ENCODE measurements at places on chromosomes 3 and 15. TPM values are rescaled to one million over a fixed set of nuclear protein-coding genes. Genes with fewer than 3 reads are reported as not detected.

SFMBT1 gene
- total RNA-seq: 1.8 TPM

ABCC5 gene
- total RNA-seq: 15.2 TPM

- no peak for DNase-seq
These were observed 36.7 kb upstream of the BLM start for GRCh38 chr15:90680371-90680935.

CACNA2D3 gene
- total RNA-seq: 0.14 TPM

CASR gene
- not detected for total RNA-seq

DNA sequence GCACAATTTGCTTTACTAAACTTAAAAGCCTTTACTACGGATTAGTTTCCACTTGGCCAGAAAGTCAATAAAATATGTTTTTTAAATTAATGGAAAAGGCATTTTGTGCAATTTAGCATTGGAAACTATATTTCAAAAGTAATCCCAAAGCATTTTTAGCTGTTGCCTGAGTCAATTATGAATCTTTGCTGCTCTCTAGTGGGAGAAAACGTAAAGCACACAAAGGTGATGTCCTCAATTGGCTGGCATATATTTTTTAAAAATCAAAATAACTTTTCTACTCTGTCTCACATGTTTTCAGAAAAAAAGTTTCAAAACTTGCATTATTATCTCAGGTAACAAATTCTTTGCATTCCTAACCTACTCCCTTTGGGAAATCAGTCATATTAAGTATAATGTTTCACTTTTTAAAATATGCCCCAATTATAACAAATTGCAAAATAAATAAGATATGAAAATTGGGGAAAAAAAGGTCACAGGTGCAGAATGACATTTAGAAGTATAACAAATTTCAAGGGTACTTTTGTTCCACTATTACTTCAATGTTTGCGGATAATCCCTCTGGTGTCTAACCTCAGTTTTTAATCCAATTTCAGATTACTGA, 47.2 kb upstream of the TEX55 start:
- DNase-seq: no peak

ERICH6 gene
- total RNA-seq: not detected

DNA sequence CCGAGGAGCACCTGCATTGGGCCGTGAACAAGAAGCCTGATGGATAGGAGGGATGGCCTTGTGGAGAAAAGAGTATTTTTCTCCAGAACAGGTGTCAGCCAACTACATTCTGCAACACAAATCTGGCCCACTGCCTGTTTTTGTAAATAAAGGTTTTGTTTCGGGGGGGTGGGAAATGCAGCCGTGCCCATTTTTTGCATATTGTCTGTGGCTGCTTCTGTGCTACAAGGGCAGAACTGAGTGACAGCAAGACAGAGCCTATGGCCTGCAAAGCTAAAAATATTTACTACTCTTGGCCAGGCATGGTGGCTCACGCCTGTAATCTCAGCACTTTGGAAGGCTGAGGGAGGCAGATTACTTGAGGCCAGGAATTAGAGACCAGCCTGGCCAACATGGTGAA, 95.9 kb upstream of the AKAP13 start:
- no peak for DNase-seq

RASL12 gene
- total RNA-seq: not detected

DNA sequence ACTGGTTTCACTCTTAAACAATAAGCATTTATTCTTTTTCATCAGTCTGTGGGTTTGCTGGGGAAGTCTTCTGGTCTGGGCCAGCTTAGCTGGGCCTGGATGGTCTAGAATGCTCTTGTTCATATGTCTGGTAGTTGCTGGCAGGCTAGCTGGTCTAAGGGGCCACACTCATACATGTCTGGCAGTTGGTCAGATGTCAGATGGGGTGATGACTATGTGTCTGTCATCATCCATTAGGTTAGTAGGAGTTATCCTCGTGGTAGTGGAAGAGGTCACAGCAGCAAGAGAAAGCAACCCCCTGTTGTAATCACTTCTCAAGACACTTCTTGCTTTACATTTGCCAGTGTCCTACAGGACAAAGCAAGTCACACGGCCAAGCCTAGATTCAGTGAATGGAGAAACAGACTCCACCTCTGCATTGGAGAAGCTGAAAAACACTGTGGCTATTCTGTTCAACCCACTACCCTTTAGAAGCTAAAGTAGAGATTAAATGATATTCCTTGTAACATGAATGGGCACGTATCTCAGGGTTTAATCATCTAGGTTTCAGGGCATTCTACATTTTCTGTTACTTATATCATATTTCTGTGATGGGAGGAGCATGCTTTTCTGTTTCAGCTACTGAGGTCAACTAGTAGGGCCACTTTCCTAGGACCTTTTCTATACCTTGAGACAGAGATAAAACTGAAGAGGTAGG, 5.5 kb upstream of the ARID3B start:
- DNase-seq: no peak

- no peak for DNase-seq
These were observed 291.3 kb upstream of the ZPLD1 start for GRCh38 chr3:102143536-102143935.

CAPN3 gene
- total RNA-seq: 0.43 TPM

DNAH12 gene
- not detected for total RNA-seq

GRCh38 chr15:64017591-64018163, 28.6 kb downstream of the DAPK2 start:
- no peak for DNase-seq

- DNase-seq: no peak
These were observed 128.2 kb downstream of the SUCLG2 start for GRCh38 chr3:67526246-67526645.

DNA sequence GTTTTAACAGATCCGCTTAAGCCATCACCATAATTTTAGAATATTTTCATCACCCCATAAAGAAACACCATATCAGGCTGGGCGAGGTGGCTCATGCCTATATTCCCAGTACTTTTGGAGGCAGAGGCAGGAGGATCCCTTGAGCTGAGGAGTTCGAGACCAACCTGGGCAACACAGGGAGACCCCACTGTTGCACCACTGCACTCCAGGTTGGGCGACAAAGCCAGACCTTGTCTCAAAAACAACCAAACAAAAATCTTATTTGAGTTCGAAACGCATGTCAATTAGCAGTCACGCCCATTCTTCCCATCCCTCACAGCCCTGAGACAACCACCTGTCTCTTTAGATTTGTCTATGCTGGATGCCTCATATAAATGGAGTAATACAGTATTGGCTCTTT, 119.9 kb downstream of the KLF13 start:
- no peak for DNase-seq

- no peak for DNase-seq
These were observed 50.6 kb downstream of the SUMF1 start for GRCh38 chr3:4416427-4416945.

DNA sequence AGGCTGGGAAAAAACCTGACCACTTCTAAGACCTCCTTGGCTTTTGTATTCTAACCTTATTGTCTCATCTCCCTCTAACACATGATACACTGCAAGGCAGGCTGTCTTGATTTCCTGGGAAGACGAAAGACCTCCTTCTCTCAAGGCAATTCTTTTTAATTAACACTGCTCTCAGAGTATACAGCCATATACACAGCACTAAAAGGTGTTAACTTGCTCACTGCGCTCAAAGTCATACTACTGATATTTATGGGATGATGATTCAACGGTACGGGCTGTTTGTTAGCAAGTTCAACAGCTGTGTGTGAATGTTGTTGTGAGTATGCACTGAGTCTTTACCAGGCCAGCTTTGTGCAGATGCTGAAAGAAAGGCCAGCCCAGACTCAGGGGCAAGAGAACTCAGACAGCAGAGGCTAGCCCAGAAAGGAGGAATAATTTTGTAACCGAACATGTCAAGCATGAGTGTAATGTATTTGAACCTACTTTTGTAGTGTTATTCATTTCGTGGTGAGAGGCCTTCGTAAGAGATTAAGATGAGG, 229.9 kb downstream of the IL5RA start:
- DNase-seq: no peak

- DNase-seq: no peak
These were observed 341.0 kb upstream of the UBE2E2 start for GRCh38 chr3:22862111-22862510.

DNA sequence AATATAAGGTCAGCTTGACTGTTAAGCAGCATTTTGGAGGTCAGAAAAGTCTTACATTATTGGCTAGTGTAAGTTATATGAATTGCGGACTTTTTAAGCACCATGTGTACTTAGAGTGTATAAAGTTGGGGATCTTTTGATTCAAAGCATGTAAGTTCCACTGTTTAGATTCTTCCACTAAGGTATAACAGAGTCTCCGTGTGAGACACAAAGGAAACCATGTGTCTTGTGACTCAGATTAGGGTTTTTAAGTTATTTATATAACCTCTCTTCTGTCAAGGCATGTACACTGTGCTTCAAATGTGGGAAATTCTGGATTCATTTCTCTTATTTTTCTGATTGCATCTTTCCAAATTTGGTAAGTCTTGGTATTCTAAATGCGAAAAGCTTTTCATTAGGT, 143.5 kb upstream of the SOX2 start:
- no peak for DNase-seq

FSIP1 gene
- 1.2 TPM for total RNA-seq

EID1 gene
- total RNA-seq: 202 TPM

SLCO2A1 gene
- total RNA-seq: 0.75 TPM

CHRM5 gene
- total RNA-seq: not detected

FANCD2OS gene
- total RNA-seq: not detected

DNA sequence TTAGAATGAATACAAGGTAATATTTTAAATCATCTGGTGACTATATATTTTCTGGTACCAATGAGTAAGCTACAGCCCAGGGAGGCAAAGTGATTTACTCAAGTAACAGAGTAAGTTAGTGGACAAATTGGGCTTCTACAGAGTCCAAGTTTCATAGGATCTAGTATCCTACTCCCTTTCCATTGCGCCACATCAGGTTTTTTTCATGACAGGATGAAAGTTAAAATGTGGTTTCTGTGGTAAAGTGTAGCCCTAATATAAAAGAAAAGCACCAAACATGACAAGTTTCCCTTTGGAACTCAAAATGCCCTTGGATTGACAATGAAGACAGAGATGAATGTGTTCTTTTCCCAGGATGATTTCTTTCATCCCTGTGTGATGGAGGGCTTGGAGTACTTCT, 350.8 kb upstream of the ZNF385D start:
- no peak for DNase-seq

GMNC gene
- total RNA-seq: 0.14 TPM

GRCh38 chr3:170716172-170716805, 130.4 kb upstream of the SLC7A14 start:
- no peak for DNase-seq

MCTP2 gene
- 7.5 TPM for total RNA-seq

DNA sequence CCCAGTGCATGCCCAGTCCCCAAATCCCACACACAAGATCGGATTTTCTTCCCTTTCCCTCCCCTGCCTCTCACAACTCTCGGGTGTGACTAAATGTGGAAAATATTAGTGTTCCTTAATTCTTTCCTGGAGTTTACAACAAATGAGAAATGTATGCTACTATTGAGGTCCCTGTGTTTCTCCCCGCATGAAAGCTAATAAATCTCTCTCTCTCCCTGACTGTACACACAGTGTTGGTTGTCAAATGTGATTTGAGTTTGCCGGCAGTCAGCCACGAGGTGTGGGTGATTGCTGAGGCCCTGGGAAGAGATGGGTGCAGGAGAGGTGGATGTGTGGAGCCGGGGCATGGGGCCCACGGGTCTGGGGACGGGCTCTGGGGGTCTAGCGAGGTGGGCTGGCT, 161.4 kb upstream of the IQSEC1 start:
- DNase-seq: no peak

DNA sequence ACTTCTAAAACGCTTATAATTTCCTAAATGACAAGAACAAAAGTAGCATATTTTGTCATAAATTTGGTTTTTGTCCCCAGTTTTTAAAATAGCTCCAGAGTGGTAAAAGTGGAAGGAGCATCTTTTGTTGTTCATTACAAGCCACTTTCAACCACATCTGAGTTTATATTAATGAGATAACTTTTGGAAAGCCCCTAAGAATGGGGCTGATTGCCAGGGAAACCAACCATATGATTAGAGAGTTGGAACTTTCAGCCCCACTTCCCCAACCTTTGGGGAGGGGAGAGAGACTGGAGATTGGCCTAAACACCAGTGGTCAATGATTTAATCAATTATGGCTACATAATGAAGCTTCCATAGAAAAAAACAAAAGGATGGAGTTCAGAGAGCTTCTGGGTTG, 57.4 kb downstream of the CPA3 start:
- DNase-seq: no peak

- DNase-seq: no peak
These were observed 44.6 kb upstream of the SMAD6 start for GRCh38 chr15:66657185-66658020.

GRCh38 chr3:58604031-58604430, 26.8 kb upstream of the FAM107A start:
- no peak for DNase-seq

YEATS2 gene
- total RNA-seq: 31.4 TPM

DNA sequence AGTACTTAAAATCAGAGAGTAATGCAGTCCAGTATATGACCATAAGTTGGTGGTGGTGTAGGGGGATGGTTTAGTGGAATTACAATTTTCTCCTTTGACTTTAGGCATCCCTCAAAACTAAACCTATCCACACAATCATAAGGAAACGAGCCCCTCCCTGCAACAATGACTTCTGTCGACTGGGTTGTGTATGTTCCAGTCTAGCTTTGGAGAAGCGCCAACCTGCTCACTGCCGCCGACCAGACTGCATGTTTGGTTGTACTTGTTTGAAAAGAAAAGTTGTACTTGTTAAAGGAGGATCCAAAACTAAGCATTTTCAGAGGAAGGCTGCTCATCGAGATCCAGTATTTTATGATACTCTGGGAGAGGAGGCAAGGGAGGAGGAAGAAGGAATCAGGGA, 52.8 kb downstream of the MGA start:
- DNase-seq: no peak

DNA sequence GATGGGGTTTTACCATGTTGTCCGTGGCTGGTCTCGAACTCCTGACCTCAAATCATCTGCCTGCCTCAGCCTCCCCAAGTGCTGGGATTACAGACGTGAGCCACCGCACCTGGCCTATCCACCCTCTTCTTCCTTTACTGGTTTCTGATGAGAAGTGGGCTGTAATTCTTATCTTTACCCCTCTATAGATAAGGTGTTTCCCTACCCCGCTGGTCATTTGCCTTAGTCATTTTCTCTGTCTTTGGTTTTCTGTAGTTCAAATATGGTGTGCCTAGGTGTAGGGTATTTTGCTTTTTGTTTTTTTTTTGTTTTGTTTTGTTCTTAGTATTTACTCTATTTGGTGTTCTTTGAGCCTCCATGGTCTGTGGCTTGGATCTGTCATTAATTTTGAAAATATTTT, 41.3 kb downstream of the APBA2 start:
- DNase-seq: no peak

EXD1 gene
- total RNA-seq: not detected

HRH1 gene
- 7.3 TPM for total RNA-seq

ZMYND10 gene
- 0.92 TPM for total RNA-seq

Measured in epithelial cell of proximal tubule (primary cell).